ENCODE measurements at places on chromosomes 7 and 10.

GRCh38 chr10:96646301-96646700 lies 59.5 kb upstream of the TM9SF3 start:
- no peak for DNase-seq

GRCh38 chr7:158487631-158488151 lies 99.9 kb downstream of the PTPRN2 start:
- no peak for DNase-seq

DNA sequence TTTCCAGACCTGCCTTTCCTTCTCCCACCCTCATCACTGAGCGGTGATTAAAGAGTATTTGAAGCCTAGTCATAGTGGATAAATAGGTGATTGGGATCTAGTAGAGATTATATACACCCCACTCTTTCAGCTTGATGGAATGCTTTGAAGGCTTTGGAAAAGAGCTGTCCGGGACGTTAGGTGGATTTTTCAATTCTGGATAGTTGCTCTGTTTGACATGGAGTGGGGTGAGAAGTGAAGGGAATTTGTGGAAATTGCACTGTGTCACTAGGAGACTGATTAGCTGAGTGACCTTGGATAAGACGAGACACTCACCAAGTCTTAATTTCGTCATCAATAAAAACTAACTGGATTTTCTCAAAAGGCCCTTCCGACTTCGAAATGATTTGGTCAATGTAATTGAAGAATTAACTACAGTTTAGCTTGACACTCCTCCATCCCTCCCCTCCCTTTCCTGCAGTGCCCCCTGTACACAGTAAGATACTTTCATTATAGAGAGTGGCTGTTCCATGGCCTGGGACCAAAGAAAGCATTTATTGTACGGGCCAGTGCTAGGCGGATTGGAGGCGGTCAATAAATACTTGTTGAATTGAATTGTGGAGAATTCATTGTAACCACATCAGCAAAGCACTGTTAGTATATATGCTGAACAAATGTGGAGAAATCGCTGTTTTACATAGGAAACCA lies 962 bp downstream of the ZKSCAN1 start:
- peak; percentile 14 for DNase-seq

GRCh38 chr7:136194878-136195277 lies 217.7 kb upstream of the MTPN start:
- DNase-seq = no peak

DNA sequence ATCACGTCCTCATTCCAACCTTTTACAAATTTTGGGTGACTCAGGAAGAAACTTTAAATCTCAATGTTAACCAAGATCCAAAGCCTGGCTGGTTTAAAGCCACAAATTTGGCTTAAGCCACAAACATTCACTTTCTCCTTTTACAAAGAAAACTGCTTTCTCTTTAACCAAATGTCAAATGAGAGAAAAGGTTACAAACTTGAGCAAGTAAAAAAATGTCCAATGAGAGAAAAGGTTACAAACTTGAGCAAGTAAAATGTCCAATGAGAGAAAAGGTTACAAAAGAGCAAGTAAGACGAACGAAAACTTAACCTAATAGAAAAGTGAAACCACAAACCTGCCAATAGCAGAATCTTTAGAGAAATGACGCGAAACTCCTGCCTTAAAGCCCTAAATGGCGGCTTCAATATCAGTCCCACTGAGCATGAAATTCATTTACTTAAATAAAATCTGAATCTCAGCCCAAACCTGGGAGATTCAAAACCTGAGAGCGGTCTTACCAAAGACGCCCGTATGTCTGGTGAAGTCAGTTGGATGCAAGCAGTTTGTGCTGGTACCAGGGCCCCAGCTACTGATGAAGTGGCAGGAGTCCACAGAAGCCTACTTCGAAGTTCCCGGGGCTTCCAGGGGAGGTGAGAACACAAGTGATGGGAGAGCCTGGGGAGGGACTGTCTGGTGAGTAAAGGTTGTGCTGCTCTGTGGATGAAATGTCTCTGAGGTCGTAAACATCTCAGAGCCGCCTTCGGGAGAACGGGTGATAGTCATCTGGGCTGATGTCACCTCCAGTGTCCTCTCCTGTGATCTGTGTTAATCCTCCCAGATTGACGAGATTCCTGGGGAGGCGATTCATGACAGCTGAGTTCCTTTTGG lies 74.6 kb downstream of the PAXIP1 start:
- DNase-seq = peak; percentile 94

DNA sequence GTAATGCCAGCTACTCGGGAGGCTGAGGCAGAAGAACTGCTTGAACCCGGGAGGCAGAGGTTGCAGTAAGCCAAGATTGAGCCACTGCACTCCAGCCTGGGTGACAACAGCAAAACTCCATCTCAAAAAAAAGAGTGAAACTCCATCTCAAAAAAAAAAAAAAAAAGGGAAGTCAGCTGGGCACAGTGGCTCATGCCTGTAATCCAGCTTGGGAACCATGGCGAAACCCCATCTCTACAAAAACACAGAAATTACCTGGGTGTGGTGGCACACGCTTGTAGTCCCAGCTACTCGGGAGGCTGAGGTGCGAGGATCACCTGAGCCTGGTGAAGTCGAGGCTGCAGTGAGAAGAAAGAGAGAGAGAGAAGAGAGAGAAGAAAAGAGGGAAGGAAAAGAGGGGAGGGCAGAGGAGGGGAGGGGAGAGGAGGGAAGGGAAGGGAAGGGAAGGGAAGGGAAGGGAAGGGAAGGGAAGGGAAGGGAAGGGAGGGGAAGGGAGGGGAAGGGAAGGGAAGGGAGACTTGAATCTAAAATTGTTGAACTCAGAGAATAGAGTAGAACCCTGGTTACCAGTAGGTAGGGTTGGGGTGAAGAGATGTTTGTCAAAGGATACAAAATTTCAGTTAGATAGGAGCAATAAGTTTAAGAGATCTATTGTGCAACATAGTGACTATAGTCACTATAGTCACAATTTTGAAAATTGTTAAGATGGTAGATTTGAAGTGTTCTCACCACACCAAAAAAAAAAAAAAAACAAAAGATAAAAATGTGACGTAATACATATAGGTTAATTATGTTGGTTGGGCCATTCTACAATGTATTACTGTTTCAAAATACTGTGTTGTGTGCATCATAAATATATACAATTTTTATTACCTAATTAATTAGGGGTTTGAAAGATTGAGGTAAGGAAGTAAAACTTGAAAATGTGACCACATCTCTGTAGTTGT lies 2.5 kb downstream of the SLC16A9 start:
- DNase-seq = peak; percentile 16

GRCh38 chr10:16893664-16894063 lies 76.4 kb upstream of the RSU1 start:
- no peak for DNase-seq

DNA sequence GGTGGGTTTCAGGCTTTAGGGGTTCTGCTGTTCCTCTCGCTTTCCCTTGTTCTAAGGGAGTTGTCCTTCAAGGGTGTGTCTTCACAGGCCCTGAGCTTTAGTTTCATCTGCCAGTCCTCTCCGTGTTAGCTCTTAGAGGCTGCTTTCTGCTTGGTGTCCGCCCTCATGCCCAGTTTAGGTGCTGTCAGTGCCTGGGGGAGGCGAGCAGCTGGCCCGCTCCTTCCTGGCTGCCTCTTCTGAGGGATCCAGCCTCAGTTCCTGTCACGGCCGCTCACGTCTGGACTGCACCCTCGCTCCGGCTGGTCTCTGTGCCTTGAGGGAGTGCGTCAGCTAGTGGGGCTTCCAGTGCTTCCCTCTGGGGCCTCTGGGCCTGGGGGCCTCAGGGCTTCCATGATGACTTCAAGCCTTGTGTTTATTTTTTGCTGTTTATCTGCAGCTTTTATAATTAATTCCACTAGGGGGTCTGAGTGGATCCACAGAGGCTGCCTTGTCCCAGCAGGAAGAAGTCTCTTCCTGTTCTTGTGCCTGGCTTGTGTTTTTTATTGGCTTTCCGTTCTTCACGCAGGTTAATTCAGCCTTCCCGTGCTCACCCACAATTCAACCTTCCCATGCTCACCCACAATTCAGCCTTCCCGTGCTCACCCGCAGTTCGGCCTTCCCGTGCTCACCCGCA lies 33.0 kb downstream of the WDR37 start:
- DNase-seq = no peak

DNA sequence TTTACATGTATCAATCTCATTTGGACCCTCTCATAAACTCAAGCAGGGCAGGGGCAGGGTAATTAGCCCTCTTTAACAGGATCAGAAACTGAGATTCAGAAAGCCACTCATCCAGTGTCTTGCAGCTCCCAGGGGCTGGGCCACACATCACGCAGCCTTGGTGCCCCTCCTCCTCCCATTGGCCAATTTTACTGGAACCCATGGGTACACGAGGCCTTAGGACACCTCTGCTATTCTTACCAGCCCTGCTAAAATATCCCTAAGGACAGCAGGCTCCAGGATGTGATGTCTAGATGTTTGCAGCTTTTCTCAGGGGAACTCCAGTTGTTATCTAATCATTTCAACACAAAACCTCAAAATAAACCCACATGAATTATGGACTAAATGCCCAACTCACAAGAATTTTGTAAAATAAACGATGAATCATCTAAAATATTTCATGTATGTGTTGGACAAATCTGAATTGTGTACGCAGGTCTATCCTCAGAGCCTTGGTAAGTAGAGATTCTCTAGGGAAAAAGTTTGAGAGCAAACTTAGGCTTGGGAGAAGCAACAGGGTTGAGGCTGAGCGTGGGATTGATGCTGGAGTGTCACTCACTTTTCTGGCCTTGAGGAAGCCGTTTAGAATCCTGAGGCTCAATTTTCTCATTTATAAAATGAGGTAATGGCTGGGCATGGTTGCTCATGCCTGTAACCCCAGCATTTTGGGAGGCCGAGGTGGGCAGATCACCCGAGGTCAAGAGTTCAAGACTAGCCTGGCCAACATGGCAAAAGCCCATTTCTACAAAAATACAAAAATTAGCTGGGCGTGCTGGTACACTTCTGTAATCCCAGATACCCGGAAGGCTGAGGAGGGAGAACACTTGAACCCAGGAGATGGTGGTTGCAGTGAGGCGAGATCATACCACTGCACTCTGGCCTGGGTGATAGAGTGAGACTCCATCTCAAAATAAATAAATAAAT lies 69.7 kb upstream of the TNS3 start:
- DNase-seq = peak; percentile 15

DNA sequence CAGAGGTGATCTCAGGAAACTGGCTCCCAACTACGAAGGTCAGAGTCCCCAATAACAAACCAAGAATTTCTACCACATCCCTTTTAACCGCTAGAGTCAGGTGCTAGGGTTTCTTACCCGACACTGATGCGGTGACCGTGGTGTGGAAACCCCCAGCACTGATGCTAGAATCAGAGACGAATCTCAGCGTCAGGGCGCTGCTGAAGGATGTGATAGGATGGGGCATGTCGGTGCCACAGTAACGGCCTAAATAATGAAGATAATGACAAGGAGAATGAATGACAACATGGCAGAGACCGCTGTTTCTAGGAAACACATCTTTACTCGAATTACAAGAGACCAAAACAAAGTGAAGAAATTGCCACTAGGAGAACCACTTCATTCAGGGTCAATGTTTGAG lies 131.1 kb upstream of the RSU1 start:
- no peak for DNase-seq

DNA sequence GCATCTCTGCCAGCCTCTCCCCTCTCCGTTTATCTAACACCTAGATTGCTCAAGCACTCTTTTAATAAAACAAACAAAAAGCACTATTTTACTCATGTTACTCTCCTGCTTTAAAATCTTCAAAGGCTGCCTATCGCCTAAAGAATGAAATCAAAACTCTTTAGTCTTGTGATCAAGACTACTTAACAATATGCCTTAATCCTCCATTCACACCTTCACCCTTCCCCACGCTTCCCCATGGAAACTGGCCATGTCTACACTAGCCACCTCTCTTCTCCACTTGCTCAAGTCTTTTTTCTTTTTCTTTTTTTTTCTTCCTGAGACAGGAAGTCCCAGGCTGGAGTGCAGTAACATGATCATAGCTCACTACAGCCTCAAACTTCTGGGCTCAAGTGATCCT lies 47.8 kb upstream of the TMEM213 start:
- DNase-seq = no peak

DNA sequence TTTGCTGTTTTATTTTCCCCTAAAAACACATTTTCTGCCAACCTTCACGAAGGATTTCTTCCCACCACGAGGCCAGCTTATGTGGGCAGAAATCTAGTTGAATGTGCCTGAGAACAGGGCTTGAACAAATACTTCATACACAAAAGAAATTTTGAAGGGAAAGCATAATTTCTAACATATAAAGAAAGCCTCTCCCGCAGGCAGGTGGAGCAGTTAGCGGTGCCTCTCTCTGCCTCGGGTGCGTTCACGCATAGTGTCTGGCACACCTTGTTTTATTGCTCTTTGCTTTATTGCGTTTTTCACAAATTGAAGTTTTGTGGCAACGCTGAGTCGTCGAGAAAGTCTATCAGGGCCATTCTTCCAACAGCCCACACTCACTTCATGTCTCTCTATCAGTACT lies 7.0 kb upstream of the CSGALNACT2 start:
- DNase-seq = no peak

GRCh38 chr10:73576178-73576889 lies 14.8 kb downstream of the USP54 start:
- no peak for DNase-seq

DNA sequence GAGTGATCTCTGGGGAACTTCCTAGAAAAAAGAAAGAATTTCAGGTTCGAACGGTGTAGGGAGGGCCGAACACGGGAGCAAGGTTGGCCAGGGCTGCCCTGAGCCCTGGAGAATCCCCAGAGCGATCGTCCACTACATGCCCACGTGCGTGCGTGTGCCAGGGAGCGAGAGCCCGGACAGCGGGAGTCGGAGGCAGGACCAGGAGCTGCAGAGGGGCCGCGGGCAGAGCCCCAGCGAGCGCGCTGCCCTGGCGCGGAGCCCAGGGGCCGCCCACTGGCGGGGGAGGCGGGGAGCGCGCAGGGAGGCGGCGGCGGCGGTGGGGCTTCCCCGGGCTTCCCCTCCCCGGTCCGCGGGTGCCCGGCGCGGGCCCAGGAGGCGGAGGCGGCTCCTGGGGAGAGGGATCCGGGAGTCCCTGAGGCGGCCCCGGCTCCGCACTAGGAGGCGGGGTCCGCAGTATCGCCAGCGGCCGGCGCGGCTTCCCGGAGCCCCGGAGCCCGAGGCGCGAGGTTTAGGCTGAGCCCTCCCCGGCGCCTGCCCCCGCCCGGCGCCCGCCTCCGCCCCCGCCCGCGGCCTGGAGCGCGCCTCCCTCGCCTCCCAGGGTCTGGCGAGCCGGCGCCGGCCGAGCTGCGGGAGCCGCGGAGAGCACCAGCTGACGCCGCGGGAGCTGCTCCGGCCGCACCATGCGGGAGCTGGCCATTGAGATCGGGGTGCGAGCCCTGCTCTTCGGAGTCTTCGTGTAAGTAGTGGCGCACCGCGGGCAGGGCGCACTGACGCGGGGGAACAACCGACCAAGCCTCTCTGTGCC lies at the start of gene PLPP4:
Gene PLPP4, plus strand, starts transcription at position 602 of the 805 bp plus-strand sequence. Its CDS starts 79 bp downstream, at position 681.
- DNase-seq = peak; percentile 44

GRCh38 chr7:81618396-81619014 lies 151.3 kb downstream of the HGF start:
- no peak for DNase-seq

DNA sequence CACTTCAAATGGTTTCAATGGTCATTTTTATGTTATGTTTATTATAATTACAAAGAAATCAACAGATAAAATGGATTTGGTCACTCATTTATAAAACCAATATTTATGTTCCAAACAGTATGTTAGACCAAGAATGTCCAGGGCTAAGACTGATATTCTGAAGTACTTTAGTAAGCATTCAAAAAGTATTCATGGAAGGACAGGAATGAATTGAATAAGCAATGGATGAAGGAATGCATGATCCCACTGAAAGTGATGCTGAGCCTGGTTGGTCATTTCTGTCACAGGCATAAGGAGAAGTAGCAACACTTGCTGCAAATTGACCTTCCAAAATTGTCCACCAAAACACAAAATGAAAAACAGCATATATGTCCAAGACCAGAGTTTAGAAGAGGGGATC lies 189.0 kb upstream of the CELF2 start:
- DNase-seq = no peak

Data from hematopoietic multipotent progenitor cell treated with erythropoietin and hydrocortisone succinate and interleukin-3 and kit ligand, for 6 days (in vitro differentiated cells).